ENCODE measurements at places on chromosomes 3 and 15. TPM values are rescaled to one million over a fixed set of nuclear protein-coding genes. Genes with fewer than 3 reads are reported as not detected.

DNA sequence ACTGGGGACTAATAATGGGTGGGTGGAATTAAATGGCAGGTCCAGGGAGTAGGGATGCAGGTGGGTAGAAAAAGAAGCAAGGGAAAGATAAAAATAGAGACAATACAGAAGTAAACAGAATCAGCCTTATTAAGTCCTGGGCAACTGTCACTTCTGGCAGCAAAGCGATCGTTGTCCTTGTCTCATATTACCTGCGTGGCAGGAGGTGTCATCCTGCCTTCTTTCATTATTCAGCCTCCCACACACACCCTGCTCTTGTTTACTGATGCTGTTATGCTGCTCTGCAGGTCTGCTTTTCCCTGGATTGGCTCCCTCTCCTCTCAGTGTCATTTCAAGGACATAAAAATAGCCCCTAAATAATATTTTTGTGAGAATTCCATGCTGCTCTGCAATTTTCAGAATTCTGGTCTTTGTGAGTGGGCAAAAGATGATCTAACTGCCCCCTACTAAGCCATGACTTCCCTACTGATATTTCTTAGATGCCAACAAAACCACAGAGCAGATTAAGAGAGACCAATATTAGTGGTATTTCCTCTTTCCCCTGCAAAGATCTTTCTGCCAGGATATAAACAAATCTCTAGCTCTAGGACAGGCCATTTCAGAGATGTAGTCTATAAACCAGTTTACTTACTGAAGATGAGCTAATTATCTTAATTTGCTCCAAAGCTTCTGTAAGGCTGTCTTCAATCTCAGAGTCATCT is 8.5 kb downstream of the VEPH1 start:
- no peak for ATAC-seq

DNA sequence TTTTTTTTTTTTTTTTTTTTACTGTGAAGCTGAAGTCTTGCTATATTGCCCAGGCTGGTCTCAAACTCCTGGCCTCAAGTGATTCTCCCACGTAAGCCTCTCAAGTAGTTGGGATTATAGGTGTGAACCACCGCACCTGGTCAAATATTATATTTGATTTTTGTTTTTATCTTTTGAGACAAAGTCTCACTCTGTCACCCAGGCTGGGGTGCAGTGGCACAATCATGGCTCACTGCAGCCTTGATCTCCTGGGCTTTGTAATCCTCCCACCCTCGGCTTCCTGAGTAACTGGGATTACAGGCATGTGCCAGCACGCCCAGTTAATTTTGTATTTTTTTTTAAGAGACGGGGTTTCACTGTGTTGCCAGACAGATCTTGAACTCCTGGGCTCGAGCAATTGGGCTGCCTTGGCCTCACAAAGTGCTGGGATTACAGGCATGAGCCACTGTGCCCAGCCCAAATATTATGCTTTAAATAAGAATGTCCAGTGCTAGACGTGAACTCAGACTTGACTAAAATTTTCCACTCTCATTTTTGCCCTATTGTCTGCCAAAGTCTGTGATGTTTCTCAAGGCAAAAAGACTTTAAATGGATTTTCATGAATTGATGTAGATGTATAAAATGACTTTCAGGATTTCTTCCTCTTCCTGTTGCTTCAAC is 33.4 kb upstream of the CRBN start:
- ATAC-seq = no peak

The CKMT1B gene
- total RNA-seq = not detected

The SERPINI2 gene
- total RNA-seq = not detected

GRCh38 chr15:71294911-71295602 is 179.8 kb downstream of the THSD4 start:
- peak; percentile 93 for ATAC-seq

DNA sequence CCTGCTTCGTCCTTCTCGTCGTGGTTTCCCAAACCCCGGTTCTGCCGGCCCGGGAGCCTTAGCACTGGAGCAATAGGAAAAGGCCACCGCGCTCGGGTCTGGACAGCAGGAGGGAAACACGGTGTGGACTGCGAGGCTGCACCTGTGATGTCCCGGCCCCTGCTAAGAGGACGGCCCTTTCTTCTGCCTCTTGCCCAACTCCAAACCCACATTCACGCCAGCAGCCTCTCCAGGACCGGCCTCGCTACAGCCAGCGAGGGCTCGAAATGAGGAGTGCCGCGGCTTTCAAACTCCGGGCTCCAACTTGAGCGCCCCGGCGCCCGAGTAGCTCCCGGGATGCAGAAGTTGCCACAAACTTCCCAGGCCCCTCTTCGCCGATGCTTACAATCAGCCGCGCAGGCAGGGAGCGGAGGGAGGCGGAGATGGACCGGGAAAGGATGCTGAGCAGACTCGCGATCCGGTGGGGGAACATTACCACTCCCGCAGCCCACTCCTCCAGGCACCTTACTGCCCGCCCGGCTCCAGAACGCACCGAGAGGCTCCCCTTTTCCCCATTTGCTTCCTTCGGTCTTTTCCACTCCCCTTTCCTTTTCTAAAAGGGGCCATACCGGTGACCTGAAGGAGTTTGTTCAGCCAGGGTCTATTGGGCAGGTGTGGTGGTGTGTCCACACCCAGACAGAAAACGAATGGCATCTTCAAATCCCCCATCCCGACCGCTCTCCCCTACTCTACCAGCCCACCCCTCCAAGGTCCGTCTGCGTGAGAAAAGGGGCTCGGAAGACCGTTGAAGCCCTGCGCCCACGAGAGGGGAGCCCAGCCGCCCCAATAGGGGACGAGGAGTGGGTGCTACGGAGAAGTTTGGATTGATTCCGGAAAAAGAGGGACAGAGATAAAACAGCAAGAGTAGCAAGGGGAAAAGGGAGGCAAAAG is 18.8 kb upstream of the SATB1 start:
- peak; percentile 1 for ATAC-seq

DNA sequence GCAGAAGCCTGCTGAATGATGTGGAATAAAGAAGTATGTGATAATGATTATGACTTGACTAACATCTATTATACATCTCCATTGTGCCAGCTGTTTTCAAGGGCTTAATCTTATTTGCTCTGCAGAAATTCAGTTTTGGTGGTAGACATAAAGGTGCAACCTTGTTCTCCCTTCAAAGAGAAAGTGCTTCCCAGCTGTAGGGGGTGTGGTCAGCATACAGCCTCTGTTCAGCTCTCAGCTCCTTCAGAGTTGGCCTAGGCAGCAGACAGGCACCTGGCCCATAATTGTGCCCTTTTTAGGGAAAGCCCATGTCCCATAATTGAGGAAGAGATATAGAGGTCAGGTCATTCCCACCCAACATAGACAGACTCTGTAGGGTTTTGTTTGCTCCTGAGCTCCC is 104.3 kb upstream of the EOMES start:
- ATAC-seq = no peak

DNA sequence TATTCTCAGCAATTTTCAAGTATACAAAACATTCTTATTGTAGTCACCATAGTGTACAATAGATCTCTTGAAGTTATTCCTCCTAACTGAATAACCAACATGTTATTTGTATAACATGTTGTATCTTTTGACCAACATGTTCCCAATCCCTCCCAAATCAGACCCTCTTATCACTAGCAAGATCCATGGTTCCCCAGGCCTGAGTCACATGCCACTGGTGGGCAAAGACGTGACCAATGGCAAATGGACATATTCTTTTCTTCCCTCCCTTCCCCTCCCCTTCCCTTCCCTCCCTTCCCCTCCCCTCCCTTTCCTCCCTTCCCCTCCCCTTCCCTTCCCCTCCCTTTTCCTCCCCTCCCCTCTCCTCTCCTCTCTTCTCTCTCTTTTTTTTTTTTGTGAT is 45.4 kb downstream of the AMOTL2 start:
- no peak for ATAC-seq

The ZCWPW2 gene
- 0.37 TPM for total RNA-seq

The CORO2B gene
- not detected for total RNA-seq

GRCh38 chr3:195087328-195087727 is 183.6 kb downstream of the XXYLT1 start:
- no peak for ATAC-seq

The ZNF860 gene
- total RNA-seq = not detected

All from activated T-helper 17 cell treated with anti-CD3 and anti-CD28 coated beads, Interleukin-2, amount 50 U/mL, for 72 hours (primary cell).